Hematopoietic multipotent progenitor cell (in vitro differentiated cells): ENCODE measurements at places on chromosomes 2 and 18.
A peak's percentile ranks its signal among the peaks of the same experiment; 100 is the strongest.

- DNase-seq: no peak
Measured at GRCh38 chr2:106161938-106162820, 31.9 kb downstream of the UXS1 start.

DNA sequence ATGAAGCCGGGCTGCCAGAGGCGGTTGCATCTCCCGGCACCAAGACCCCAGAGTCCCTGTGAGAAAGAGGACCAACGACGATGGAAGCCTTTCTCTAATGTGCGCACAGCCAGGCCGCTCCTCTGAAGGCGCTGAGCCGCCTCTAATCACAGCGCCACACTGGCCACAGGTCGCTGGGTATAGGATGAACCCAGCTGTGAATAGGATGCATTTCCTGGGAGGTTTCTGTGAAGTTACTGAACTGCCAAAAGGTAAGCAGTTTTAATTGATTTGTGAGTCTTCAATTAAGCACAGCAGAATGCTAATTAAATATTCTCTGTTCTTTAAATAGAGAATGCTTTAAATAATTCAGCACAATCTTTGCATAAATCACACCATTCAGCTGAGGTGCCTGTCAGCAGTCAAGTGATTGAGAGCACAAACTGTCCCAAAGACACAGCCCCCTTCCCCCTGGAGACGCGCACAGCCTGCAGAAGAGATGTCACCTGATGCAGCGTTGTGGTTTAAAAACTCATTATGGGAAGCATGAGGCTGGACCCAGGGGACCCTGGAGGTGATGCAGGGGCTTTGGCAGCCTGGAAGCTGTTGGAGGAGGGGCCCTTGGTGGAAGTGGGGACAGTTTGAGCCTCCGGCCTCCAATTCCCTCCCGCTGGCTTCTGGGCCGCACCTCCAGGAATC is 98.1 kb downstream of the RTP5 start:
- no peak for DNase-seq

- DNase-seq: no peak
Measured at GRCh38 chr18:40208958-40209357, 1746.1 kb upstream of the PIK3C3 start.

- DNase-seq: no peak
Measured at GRCh38 chr18:61414086-61414485, 80.9 kb downstream of the CDH20 start.

GRCh38 chr2:133734716-133735495 is 166.6 kb upstream of the NCKAP5 start:
- no peak for DNase-seq

DNA sequence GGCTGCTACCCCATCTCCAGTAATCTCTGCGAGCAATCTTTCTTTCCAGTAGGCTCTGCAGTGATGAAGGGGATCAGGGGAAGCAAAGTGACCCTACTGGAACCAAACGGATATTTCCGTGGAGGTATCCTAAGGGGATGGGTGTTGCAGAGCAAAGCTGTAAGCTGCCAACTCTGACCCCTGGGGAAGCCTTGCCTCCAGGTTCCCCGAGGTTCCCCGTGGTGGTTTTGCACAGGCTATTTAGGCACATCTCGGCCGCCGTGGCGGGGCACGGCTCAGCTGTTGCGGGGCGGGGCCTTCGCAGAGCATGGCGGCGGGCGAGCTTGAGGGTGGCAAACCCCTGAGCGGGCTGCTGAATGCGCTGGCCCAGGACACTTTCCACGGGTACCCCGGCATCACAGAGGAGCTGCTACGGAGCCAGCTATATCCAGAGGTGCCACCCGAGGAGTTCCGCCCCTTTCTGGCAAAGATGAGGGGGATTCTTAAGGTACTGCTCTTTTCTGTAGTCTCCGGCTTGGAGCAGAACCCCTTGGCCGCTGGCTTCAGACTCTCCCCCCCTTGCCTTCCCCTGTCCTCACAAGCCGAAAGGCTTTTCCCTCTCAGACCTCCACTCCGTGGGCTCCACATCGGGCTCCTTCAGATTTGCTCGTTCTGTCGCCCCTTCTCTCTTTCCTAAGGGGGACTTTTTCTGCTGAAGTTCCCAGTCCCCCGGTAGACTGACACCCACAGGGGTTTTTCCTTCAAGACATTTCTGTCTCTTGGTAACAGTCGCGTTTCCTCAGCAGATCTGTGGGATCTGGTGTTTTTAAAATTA is at the start of gene COMMD1:
COMMD1 (plus strand) TSS at position 303 of the 814 bp plus-strand sequence; CDS start at position 308, 5 bp downstream.
- DNase-seq: peak; percentile 61

- no peak for DNase-seq
Measured at GRCh38 chr2:96176661-96177060, 31.4 kb upstream of the DUSP2 start.

- no peak for DNase-seq
Measured at GRCh38 chr2:163613266-163613731, 122.5 kb downstream of the FIGN start.

GRCh38 chr2:172357442-172357841 is 69.9 kb upstream of the ITGA6 start:
- DNase-seq: no peak

DNA sequence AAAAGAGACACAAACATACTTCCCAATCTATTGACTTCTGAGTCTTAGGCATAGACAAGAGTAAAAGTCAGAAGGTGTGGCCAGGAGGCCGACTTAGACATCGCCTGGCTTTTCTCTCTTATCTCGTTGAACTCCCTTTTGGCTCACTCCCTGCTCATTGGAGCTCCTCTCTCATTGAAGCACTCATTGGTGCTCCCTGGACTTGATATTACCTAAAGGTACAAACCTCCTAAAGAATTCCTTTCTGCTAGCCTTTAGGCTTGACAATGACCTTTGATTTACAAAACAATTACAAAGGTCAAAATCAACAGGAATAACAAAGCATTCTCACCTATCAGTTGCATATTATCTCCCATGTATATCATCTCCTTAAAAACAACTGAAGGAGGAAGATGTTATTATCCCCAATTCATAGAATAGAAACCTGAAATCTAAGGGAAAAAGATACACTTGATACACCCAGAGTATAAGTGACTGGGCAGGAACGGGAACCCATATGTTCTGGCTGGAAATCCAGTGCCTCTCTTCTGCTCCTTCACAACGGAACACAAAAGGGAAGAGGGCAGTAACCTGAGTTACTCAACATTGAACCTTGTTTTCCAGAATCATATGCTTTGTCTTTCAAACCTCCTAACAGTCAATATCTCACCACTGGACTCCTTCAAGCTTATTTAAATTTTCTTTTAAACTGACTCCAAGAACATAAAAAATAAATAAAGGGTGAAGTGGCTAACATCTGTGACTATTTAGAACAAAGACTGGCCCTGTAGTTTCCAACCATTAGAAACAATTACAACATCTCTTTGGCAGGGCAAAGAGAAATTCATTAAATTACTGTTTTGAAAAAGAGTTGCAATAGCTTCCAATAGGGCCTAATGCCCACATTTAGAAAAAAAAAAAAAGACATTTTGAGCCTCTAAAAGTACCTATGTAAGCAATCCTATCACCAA is 1247.9 kb downstream of the LRP1B start:
- no peak for DNase-seq

- no peak for DNase-seq
Measured at GRCh38 chr2:143262389-143262788, 133.2 kb downstream of the ARHGAP15 start.

DNA sequence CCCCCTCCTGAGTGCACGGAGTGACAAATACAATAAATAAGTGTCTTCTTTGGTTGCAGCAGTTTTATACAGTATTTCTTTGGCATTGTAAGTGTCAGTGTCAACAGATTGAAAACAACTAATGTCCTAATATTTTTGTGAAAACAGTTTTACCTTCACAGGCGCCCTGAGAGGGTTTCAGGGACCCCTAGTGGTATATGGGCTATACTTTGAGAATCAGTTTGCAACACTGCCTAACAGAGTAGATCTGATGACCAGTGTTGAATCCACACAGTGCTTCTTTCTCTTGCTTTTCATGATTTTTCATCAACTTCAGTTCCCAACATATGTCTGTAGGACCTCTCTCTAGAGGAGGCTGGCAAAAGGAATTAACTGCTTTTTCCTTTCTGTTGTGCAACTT is 162.2 kb downstream of the PRPF40A start:
- no peak for DNase-seq

GRCh38 chr2:216800836-216801235 is 59.0 kb downstream of the TNP1 start:
- no peak for DNase-seq

DNA sequence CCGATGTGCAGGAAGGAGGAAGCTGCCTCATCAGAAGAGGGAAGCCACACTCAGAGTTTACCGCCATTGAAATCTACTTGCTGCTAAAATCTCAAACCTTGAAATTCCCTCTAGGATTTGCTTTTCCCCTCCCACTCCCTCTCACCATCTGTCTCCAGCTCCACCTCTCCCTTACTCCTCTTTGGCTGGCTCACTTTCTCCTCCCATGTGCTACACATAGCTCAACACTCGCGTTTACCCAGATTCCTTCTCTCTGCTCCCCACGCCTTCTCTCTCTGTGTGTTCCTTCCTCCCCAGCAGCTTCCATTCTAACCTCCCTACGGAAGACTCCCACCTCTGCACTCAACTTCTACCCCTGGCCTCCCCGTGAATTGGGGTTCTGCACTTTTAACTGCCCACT is 143.1 kb downstream of the DNER start:
- DNase-seq: no peak

GRCh38 chr18:79071503-79072210 is 2.5 kb downstream of the ATP9B start:
- DNase-seq: no peak
